ENCODE measurements at places on chromosomes 5 and 9.

GRCh38 chr5:126472538-126472889, 49.3 kb downstream of the GRAMD2B start:
- ATAC-seq = no peak

DNA sequence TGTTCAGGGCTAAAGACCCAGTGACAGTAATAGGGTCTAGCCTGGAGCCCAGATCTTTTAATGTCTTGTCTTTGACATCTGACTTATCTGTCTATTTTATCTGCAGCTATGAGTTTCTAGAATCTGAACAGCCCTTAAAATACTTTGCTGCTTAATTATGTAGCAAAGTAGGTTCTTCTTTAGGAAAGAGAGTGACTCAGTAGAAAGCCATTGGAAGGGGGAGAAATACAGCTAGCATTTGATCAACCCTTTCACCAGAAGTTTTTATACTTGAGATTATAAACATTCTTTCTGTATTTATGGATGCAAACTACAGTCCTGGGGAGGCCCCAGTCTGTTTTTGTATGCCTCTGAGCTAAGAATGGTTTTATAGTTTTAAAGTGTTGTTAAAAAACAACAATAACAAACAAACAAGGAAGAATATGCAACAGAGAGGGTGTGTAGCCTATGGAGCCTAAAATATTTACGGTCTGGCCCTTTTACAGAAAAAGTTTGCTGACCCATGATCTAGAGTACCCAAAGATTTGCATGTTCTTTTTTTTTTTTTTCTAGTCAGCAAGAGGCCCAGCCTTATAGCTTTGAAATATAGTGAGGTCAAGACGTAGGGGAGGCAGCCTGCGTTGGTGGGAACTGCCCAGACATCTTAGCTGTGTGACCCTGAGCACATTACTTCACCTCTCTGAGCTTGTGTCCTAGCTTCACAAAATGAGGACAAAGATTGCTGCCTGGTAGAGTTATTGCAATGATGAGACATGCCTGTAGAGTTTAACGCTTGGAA, 9.7 kb downstream of the GSN start:
- no peak for ATAC-seq

GRCh38 chr5:61371474-61371873, 39.4 kb downstream of the ZSWIM6 start:
- no peak for ATAC-seq

DNA sequence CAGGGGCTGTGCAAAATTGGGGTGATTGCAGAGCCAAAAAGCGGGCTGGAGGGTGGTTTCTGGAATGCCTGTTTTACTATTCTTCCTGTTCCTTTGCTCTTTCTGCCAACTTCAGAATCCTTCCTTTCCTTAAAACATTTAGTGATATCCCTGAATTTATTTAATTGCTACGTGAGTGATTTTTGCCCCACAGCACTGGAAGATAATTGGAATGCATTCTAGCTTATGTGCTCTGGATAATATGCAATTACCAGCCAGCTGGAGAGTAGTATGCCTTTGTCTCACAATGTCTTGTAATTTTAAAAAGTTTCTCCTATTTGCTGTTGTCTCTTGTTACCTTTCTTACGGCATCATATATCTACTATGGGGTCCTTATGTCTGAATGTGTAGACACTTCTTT, 115.8 kb downstream of the SMARCA2 start:
- no peak for ATAC-seq

DNA sequence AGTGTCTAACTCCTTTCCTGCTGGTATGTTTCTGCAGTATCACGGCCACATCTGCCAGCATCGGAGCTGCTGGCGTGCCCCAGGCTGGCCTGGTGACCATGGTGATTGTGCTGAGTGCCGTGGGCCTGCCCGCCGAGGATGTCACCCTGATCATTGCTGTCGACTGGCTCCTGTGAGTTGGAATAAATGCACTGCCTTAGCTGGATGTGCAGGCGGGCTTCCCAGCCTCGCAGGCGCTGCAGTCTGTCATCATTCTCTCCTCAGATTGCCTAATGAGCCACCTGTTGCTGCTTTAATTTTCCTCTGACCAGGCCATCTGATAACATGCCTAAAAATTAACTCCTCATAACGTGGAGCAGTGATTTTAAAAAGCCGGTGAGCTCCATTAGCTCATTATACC, 79.1 kb upstream of the PLPP6 start:
- ATAC-seq = no peak

DNA sequence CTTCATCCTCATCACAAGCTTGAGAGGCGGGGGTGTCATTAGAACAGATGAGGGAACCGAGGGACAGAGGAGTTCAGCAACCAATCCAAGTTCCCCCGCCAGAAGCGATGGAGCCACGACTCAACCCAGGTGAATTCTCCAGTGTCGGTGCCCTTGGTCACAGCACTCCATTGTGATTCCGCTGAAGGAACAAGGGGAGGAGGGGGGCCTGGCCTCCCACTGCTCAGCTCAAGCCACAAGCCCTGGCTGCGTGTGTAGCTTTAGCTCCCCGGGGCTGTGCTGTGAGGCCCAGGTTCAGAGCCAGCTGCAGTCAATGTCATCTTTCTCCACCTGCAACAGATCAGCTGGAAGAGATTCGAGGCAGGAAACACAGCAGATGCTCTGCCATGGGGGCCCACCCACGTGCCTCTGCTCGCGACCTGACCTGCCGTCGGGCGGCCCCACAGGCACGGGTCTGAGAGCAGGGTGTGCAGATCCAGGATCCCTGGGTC, 72.6 kb downstream of the GTF3C4 start:
- no peak for ATAC-seq

- ATAC-seq = no peak
Measured at GRCh38 chr9:2192356-2192979, 177.3 kb downstream of the SMARCA2 start.

DNA sequence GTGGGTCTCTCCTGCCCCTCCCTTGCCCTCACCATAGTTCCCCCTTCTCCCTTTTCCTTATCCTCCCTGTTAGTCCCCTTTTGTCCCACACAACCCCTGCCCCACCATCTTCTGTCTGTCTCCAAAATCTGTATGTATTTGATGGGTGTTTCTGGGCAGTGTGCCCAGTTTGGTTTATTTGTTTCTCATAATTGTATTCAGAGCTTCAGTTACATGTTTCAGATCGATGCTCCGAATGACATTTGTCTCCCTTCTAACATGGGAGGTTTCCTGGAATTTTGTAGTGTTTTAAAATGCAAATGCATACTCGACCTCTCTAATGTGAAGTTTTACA, 22.2 kb downstream of the FBXL7 start:
- ATAC-seq = no peak
